NCI-H146 (cell line): ENCODE measurements at places on chromosomes 16 and 17.
A peak's percentile ranks its signal among the peaks of the same experiment; 100 is the strongest.

GRCh38 chr17:64788286-64789060, 126.4 kb upstream of the SMURF2 start:
- no peak for DNase-seq

GRCh38 chr16:48870141-48870540, 260.2 kb upstream of the N4BP1 start:
- DNase-seq = no peak

GRCh38 chr17:16352303-16352666, 984 bp downstream of the CENPV start:
- peak; percentile 94 for DNase-seq

DNA sequence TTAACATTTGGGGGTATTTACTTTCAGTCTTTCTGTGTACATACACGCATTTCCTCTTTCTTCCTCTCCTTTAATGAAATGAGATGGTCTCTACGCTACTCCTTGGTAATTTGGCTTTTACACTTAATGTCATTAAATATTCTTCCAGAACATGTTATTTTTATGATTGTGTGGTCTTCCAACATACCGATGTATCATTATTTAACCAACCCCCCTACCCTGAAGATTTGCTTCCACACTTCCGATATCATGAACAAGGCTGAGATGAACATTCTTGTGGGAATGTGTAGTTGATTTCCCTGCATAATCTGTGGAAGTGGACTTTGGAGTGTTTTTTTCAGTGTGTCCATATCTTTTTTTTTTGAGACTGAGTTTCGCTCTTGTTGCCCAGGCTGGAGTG, 2.3 kb upstream of the PGS1 start:
- no peak for DNase-seq

- DNase-seq = peak; percentile 51
Measured at GRCh38 chr16:648071-648780, 939 bp upstream of the WDR90 start.

GRCh38 chr16:65781855-65782254, 584.6 kb upstream of the CDH5 start:
- DNase-seq = no peak

- DNase-seq = no peak
Measured at GRCh38 chr17:34235389-34236028, 19.6 kb upstream of the CCL2 start.

- peak; percentile 19 for DNase-seq
Measured at GRCh38 chr17:78838574-78839005, 2.0 kb downstream of the USP36 start.

DNA sequence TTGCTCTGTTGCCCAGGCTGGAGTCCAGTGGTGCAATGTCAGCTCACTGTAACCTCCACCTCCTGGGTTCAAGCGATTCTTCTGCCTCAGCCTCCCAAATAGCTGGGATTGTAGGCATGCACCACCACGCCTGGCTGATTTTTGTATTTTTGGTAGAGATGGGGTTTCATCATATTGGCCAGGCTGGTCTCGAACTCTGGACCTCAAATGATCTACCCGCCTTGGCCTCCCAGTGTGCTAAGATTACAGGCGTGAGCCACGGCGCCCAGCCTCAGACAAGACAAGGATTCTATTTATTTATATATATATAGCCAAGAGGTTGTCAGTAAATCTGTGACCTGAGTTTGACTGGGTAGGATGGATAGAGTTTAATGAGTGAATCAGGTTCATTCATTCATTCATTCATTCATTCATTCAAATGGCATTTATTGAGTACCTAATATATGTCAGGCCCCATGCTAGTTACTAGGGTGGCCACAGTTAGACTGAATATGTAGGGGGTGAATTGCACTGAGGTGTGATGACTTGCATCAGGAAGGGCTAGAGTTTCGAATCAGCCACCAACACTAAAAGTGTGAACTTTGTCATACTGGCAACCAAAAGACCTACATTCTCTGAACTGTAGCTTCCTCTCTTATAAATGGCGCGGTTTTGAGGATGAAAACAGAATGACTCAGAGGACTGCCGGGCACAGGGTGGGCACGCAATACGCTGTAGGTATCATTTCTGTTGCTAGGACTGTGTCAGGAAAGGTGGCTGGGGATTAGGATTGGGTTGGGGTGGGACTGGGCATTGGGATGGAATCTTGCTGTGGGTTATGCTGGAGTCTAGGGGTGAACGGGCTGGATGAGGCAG, 37.8 kb downstream of the ITGAE start:
- no peak for DNase-seq

DNA sequence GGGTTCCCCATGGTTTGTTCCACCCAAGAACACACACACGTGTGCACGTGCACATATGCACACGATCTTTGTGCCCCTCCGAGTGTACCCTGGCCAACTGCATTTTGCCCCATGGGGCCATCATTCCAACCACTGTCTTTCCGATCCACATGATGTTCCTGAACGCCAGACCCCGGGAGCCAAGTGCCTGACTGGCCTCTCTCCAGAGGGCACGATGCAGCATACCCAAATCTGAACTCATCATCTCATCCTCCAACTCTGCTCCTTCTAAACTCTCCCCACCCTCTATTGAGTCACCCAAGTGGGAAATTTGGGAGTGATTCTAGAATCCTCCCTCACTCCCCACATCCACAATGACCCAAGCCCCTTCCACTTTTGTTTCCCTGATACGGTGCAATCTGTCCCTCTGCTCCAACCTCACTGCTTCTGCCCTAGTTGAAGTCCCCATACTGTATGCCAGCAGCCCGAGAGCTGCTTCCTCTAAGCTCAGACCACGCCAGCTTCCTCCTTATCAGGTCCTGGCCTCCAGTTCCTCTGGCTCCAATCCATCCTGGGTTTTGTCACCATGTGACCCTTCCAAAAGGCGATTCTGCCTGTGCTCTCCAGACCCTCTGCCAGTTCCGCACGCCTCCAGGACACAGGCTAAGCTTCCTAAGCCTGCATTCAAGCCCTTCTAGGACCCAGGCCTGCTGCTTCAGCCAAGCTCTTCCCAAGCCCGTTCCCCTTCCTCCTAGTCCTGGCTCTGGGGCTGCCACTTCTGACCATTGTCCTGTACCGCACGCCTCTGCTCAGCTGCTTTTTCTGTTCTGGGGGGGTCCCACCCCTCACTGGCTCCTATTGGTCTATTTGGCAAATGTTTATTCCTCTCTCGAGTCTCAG, 10.1 kb upstream of the TMEM208 start:
- DNase-seq = no peak

DNA sequence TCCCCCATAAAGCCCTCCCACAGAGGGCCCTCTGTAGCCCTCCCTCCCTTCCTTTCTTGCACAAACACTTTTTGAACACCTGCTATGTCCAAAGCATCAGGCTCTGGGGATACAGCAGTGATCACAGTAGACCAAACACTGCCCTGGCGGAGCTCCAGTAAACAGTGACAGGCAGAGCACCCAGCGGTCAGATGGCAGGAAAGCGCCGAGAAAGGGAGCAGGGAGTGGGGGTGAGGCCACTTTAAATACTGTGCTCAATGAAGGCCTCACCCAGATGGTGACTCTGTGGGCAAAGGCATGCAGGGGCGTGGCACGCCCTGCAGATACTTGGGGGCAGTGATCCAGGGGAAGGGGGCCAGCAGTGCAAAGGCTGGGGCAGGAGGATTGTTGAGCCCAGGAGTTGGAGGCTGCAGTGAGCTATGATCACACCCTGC, 7.6 kb downstream of the PRR29 start:
- DNase-seq = peak; percentile 68

- no peak for DNase-seq
Measured at GRCh38 chr17:48841395-48841831, 10.6 kb downstream of the CALCOCO2 start.
